Astrocyte of the spinal cord (primary cell): ENCODE measurements at places on chromosomes 6 and 20.

DNA sequence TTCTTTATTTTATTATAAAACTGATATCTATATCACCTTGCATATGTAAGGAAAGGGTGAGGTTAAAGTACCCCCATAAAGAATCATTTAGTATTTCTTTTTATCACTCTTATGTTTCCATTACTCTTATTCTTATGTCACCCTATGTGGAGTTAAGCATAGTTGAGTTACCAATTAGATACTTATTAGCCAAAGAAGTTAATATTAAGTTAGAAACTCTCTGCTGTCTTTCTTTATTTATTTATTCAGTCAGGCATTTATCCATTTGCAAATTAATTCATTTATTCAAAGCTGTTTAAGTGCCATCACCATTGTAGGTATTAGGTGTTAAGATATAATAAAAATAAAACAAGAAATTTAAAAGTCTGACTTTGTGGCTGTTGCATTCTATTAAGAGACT, 1279.1 kb upstream of the CITED2 start:
- DNase-seq: no peak

- DNase-seq: no peak
These were observed 214.9 kb downstream of the LY86 start for GRCh38 chr6:6803180-6803977.

GRCh38 chr6:1103021-1103420, 208.9 kb upstream of the FOXQ1 start:
- DNase-seq: peak; percentile 3

GRCh38 chr6:127243501-127243900, 23.2 kb upstream of the RNF146 start:
- peak; percentile 4 for DNase-seq

- no peak for DNase-seq
These were observed 72.6 kb downstream of the INSM1 start for GRCh38 chr20:20440481-20440880.

GRCh38 chr20:64067733-64068307, 4.8 kb downstream of the TCEA2 start:
- no peak for DNase-seq

- DNase-seq: no peak
These were observed 30.7 kb downstream of the ARHGAP18 start for GRCh38 chr6:129679275-129679674.

DNA sequence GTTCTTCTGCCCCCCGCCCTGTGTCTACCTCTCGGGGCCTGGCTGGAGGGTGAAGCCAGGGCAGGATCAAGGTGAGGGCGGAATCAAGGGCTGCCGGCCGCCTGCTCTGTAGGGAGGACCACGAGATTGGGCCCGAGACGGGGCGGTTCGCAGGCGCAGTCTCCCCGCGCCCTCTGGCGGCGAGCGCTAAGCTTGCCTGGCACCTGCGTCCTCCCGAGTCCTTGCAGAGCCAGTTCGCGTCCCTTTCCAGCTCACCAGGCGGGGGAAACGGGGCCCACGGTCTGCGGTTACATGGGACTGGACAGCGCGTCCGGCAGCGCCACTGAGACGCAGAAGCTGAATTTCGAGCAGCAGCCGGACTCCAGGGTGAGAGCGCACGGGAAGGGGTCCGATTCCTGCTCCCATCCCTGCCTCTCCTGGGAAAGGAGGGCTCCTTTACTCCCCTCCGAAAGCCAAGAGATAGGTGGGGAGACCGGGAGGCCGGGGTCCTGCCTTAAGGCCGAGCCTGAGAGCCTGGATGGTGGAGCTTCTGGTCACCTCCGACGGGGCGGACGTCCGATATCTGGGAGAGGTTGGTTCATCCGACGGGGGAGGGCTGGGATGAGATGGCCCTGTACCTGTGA, 3.6 kb upstream of the MATN4 start:
- DNase-seq: no peak

DNA sequence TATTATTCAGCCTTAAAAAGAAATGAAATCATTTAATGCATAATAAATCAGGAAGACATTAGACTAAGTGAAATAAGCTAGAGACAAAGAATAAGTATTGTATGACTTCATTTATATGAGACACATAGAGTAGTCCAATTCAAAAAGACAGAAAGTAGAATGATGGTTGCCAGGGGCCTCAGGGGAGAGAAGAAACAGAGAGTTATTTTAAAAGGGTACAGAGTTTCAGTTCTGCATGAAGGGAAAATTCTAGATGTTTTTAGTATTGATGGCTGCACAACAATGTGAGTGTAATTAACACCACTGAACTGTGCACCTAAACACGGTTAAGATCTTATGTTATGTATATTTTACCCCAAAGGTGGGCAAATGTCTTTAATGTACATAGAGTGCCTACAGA, 1407.9 kb upstream of the MAP3K7 start:
- no peak for DNase-seq
